HT1080 (cell line): ENCODE measurements at places on chromosomes 6 and 20.

DNA sequence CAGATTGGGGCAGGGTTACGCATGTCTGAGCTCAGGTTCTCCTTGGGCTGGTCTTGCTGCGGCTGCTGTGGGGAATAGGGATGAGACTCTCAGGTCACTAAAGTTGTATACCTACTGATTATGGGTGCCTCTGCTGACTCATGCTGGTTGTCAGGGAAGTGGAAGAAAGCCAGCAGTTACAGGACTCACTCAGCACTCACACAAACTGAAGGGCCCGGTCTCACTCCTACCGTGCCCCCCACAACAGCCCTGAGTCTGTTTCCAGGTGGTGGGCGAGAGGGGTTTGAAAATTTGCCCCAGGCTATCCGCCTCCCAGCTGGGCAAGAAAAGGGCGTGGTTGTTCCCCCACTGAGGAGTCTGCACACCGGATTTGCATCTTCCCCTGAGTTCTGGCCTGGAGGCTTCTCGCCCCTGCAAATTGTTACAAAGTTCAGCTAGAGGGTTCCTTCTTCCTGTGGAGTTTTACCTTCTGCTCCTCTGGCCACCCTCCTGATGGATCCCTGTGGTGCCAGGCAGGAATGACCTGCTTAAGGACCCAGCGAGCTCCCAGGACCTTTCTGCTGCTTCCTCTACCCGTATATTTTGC lies 659.2 kb downstream of the HDGFL1 start:
- peak; percentile 56 for DNase-seq

DNA sequence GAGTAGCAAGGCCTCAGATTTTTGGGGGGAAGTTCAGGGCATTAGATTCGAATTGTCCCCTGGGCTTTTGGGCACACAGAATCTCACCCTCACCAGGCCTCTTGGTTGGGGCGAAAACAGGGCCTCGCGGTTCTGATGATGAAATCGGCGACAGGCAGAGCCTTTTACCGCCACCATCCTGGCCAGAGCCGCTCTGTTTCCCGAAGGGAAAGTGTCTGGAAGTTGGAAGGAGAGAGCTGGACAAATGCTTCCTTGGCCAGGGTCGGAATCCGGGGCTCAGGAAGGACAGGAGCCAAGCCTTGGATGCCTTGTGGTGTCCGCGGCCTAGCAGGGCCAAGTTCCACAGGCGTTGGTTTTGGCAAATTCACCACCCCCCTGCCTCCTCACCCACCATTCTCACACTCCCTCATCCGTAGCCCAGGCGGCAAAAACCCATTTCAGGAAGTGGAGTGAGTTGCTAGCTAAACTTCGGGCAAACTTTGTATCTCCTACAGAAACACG lies 3.5 kb upstream of the TFAP2A start:
- DNase-seq = no peak

- no peak for DNase-seq
Measured at GRCh38 chr20:57659517-57660180, 39.4 kb upstream of the ZBP1 start.

DNA sequence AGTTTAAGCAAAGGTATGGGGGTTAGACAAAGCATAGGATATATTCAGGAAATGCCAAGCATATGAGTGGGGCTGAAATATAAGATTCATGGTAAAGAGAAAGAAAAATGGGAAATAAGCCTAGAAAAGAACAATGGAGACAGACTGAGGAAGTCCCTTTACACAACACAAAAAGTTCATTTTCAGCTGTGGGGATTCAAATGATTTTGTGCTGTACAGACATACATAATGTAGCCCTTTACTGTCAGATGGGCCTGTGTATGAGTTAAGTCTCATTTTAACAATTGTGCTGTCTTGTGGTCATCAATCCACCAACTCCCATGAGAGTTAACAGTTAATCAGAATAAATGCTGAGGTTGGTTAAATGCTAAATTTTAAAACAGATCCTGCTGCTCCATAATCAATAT lies 37.2 kb downstream of the REV3L start:
- DNase-seq = peak; percentile 59

DNA sequence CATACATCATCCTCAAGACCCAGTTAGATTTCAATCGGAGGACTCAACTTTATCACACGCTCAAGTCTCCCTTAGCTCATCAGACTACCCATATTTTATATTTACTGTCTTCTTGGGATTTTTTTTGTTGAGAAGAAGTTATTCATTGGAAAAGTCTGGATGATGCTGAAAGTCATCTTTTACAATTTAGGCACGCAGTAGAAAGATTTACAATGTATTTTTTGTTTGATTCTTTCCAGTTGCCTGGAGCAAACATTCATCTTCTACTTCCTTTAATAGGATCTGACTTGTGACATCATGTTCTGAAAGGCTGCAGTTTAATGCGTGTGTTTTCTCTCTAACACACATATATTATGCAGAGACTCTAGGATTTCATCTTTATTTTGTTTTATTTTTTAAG lies 235.7 kb downstream of the DOK5 start:
- no peak for DNase-seq

DNA sequence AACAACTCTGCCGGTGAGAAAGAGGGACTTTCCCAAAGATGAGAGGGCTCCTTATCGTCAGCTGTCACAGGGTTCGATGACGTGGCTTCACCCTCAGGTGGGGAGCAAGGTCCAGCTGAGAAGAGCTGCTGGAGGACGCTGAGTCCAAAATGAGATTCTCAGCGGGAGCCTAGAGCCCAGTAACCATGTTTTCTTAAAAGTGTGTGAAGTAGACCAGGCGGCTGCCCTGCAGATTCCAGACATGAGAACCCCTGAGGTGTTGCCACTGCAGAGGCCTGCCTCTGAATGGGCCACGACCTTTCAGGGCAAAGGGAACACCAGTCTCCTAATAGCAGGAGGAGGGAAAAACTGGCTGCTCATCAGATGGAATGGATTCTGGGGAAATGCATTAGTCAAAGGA lies 375.1 kb downstream of the BTBD9 start:
- no peak for DNase-seq

DNA sequence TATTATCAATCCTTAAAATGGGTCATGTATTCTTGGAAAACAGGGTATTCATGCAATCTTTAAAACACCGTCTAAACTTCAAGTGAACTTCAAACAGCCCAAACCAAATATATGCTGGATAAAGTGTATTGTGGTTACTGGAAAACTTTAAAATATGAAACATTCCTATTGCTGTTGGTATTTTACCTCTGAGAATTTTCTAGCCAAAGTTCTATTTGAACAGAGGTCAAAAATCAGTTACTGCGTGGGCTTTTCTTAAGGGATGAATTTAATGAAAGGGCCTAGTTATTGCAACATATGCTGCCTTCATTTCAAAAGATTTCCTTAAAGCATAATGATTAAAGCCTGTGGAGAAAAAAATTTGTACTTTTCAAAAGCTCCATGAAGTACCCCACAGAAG lies 436.0 kb downstream of the PLCB1 start:
- DNase-seq = no peak

- DNase-seq = peak; percentile 51
Measured at GRCh38 chr6:147578159-147578558, 69.7 kb downstream of the SAMD5 start.

- DNase-seq = no peak
Measured at GRCh38 chr6:52106994-52107393, 19.6 kb upstream of the PKHD1 start.

GRCh38 chr20:10735195-10735949 lies 61.6 kb upstream of the JAG1 start:
- no peak for DNase-seq
